Foreskin keratinocyte (primary cell): ENCODE measurements at places on chromosomes 2 and 18.

DNA sequence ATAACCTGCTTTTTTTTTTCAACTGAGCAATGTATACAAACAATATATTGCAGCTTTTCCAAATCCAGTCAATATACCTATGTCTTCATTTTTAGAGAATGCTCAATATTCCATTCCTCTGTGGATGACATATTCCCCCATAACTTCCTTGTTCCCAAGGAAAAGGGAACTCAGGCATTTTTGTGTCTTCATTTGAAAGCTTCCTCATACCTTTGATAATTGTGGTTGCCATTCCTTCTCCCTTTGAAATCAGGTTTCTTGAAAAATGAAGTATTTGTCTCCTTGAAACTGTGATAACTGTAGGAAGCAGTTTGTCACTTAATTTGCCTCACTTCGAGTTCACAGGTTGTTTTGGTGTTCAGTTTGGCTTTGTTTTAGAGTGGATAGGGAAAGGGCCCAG, 13.5 kb downstream of the ELAC1 start:
- DNase-seq, result peak; percentile 34

GRCh38 chr2:150046810-150047209, 440.7 kb downstream of the RND3 start:
- no peak for DNase-seq

DNA sequence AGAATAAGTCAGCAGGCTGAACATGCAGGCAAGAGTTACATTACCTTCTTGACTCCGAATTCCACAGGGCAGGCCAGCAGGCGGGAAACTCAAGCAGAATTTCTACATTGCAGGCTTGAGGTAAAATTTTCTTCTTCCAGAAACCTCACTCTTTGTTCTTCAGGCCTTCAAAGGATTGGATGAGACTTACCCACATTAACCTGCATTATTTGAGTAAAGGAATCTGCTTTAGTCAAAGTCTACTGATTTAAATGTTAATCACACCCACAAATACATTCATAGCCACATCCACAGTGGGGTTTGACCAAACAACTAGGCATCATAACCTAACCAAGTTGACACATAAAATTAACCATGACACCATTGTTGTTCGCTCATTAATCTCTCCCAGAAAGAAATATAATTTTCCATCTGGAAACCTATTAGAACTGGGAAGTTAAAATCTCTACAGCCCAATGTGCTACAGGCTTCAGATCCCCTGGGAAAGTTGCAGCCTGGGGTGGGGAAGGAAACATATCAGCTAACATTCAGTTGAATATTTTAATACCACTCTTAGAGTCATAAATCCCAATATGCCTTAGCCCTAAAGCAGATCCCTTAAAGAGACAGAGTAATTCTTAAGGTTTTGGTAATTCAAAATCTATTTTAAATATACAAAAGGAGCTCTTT, 468.2 kb upstream of the TNP1 start:
- no peak for DNase-seq

DNA sequence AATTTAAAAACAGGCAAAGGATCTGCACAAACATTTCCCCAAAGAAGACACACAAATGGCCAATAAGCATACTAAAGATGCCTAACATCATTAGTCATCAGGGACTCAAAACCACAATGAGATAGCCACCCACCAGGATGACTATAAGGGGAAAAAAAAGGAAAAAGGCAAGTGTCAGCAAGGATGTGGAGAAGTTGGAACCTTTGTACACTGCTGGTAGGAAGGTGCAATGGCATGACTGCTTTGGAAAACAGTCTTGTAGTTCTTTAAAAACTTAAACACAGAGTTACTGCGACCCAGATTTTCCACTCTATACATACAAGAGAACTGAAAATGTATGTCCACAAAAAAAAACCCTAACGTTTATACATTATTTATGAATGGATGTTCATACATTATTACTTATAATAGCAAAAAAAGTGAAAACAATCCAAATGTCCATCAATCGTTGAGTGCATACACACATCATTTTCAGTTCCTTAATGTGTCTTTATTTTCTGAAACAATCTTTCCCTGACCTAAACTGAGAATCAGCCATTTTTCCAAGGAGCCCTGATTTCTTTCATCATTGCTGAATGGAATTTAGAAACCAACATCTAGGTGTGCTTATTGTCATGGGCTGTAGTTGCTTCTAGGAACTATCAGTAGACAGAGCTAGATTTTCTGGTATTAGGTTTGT, 64.7 kb upstream of the TLK1 start:
- peak; percentile 91 for DNase-seq

DNA sequence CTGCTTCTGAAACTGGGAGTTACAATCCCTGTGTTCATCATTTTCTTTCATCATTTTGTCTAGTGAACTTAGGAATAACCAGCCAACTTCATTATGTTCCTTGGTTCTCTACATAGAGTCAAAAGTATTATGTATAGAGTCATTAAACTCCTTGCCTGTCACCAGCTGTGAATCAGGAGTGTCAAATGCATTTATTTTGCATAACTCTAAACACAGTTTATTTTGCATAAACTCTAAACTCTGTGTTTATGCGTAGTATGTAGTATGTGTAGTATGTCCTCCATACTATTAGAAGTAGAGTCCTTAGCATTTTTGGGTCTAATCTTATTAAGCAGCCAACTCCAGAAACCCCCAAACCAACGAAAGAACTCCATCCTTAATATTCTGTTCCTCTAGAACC, 164.4 kb downstream of the EVA1A start:
- DNase-seq, result no peak

- peak; percentile 32 for DNase-seq
Measured at GRCh38 chr2:208407667-208408066, 1.1 kb downstream of the PTH2R start.

DNA sequence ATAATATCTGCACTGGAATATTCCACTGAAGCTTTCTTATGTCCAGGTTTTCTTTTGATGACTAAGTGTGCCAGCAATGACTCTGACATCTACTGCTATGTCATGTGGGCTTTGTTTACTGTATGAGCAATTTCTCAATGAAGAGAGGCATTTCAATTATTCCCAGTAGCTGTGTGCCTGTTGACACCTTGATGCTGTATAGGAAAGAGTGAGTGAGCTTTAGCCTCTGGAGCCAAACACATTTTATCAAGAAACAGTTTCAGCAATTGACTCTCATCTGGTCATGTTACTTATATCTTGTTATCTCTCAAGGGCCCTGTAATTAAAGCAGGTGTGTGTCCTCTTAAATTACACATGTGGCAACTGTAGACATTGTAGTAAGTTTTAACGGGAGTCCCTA, 493.2 kb upstream of the FANCL start:
- peak; percentile 64 for DNase-seq

DNA sequence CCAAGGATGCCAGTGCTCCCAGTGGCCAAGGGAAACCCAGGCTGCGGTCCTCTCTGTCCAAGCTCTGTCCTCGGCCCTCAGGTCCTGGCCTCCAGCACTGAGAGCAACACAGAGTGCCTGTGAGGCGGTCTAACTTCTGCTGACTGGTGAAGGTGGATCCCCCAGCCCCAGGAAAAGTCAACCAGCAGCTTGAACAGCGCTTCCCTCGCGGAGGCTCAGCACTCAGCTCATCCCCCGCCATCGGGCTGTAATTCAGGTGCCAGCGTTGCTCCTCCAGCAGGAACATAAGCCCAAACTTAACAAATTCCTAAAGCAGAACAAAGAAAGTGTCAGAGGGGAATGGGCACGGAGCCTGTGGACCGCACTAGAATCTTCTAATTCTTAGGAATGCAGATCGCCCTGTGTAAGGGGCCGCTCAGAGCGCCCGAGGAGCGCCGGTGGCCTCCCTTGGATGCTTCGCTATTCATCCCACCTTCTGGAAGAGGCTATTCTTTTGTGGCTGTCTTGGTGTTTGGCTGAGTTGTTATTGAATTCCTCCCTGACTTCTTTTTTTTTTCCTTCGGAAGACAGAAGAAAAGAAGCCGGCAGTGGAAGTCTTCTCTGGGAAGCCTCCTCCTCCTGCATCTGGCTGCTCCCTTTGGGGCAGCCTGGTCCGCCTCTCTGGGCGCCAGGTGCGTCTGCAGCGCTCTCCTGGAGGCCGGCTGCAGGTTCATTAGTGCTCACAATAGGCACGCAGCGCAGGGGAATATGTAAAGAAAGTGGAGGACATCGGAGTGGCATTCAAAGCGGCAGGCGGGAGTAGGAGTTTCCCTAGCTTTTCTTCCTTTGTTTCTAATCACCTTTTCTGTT, 905.6 kb downstream of the TSN start:
- no peak for DNase-seq

- no peak for DNase-seq
Measured at GRCh38 chr18:50638016-50638883, 78.4 kb downstream of the MAPK4 start.

DNA sequence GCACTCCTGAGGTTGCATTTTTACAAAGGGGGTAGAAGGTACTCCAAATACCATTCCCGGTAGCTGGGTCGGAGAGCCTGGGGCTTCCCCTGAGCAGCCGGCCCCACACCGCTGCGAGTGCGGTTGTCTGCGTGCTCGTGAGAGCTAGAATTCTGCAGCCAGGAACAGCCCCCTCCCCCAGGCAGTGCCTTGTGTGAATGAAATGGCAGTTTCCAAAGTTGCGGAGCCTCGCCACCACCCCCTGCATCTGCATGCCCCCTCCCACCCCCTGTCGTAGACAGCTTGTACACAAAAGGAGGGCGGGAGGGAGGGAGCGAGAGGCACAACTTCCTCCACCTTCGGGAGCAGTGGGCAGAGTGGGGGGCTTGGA, 1.1 kb downstream of the MYCN start:
- DNase-seq, result no peak
